ENCODE measurements at places on chromosomes 4 and X.
A peak's percentile ranks its signal among the peaks of the same experiment; 100 is the strongest.

- no peak for DNase-seq
Measured at GRCh38 chr4:26207631-26208030, 113.2 kb upstream of the RBPJ start.

- no peak for DNase-seq
Measured at GRCh38 chrX:155028877-155029291, 2.2 kb downstream of the FUNDC2 start.

- no peak for DNase-seq
Measured at GRCh38 chrX:1031521-1032430, 180.7 kb downstream of the CRLF2 start.

DNA sequence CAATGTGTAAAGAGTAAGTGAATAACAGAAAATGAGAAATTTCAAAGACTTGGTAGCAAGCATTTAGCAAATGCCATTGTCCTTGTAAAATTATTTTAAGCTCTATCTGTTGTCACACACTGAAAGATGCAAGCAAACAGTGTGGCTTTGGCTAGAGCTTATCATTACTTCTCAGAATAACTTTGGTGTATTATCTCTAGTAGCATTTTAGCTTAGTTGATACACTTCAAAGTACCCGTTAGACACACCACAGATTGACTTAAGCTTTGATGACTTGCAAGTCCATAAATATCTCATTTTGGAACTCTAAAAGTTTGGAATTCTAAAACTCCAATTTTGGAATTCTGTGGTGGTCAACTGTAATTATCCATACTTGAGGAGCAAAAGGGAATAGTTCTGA, 98.6 kb downstream of the PDLIM5 start:
- DNase-seq, result no peak

GRCh38 chr4:823176-823760, 2.7 kb downstream of the CPLX1 start:
- no peak for DNase-seq

- DNase-seq, result no peak
Measured at GRCh38 chrX:49177338-49177833, 5.7 kb downstream of the PLP2 start.

GRCh38 chrX:74922922-74923543, 2.2 kb downstream of the NEXMIF start:
- no peak for DNase-seq

- no peak for DNase-seq
Measured at GRCh38 chr4:1821679-1822567, 28.8 kb downstream of the FGFR3 start.

- no peak for DNase-seq
Measured at GRCh38 chrX:133559909-133560308, 144.6 kb upstream of the GPC4 start.

- no peak for DNase-seq
Measured at GRCh38 chr4:90718931-90719330, 591.7 kb downstream of the CCSER1 start.

- no peak for DNase-seq
Measured at GRCh38 chr4:149630064-149630463, 185.6 kb downstream of the IQCM start.

DNA sequence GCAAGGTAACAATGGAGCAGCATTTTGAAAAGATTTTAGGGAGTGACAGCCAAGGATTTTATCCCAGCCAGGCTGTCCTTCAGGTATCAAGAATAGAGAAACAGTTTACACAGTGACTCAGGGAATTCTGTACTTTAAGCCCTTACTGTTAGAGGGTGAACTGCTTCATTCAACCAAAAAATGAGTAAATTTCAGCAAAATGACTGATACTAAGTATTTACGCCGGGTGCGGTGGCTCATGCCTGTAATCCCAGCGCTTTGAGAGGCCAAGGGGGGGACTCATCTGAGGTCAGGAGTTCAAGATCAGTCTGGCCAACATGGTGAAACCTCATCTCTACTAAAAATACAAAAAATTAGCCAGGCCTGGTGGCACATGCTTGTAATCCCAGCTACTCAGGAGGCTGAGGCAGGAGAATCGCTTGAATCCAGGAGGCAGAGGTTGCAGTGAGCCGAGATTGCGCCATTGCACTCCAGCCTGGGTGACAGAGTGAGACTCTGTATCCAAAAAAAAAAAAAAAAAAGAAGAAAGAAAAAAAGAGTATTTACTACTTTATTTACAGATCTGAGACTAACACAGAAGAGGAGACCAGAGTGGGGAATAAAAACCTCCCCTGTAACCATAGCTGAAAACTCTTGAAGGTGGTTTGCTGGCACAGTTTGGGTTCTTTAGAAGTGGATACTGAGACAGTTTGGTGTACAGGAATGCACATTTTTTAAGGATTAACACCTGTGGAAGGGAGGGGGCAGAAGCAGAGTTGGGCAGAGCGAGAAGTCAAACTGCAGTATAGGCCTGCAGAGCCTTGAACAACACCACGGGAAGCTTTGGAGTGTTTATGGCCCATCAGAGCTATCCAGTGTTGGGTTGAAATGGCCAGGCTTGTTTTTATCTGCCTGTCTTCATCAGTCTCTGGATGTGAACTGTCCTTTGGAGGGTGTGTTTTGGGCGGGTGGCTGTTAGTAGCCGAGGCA, 40.5 kb downstream of the TMEM131L start:
- DNase-seq, result no peak

GRCh38 chr4:177380730-177381287, 61.4 kb downstream of the AGA start:
- no peak for DNase-seq

DNA sequence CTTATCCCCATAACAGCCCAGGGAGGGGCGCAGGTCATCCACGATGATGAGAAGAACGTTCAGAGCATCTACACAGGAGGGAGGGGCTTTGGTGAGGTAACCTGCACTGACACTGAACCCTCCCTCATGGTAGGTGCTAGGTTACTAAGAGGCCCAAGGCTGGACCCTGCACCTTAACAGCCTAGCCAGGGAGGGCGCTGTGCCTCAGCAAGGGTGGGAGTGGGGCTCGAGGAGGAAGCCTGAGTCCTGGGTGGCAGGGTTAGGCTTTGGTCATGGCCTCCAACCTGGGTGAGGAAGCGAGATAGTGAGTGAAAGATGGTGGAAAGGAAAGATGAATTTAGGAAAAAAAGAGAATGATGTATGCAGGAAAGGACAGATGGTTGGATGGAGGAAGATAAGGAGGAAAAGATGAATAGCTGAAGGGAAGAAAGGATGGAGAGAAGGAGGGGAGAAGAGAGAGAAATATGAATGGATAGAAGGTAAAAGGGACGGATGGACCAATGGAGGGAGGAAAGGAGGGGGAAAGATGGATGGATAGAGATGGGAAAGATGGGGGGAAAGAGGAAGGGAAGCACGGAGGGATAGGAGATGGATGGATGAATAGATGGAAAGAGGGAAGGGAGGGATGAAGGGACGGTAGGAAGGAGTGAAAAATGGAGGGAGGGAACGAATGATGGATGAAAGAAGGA, 736 bp downstream of the IDS start:
- peak; percentile 51 for DNase-seq

- no peak for DNase-seq
Measured at GRCh38 chrX:8323356-8323755, 141.3 kb upstream of the VCX3B start.

DNA sequence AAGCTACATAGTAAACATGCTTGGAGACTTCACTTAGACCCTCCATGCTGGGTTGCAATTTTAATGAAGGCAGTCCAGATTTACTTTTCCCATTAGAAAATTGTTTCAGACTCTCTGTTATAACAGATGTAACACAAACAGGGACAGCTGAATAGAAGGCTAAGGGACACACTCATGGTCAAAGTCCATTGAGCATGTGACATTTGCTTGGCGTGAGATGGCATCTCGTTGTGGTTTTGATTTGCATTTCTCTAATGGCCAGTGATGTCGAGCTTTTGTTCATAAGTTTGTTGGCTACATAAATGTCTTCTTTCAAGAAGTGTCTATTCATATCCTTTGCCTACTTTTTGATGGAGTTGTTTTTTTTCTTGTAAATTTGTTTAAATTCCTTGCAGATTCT, 358.2 kb upstream of the CLNK start:
- no peak for DNase-seq

- peak; percentile 63 for DNase-seq
Measured at GRCh38 chrX:41384051-41384705, 50.2 kb downstream of the DDX3X start.

DNA sequence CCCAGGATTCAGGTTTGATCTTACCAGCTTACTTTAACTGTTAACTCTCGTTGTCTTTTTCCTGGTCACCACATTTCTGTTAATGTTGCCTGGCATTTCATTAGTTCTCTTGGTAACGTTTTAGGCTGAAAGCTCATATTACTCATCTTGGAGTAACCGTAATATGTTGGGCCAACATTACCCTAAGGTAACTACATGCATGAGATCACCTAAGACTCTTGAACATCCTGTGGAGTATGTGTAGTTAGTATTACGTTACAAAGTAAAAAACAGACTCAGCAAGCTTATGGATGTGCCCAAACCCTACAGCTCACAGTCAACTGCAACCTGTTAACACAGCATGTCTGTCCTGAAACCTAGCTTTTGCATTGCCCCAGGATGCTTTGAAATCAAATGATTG, 203.3 kb upstream of the HS3ST1 start:
- no peak for DNase-seq

DNA sequence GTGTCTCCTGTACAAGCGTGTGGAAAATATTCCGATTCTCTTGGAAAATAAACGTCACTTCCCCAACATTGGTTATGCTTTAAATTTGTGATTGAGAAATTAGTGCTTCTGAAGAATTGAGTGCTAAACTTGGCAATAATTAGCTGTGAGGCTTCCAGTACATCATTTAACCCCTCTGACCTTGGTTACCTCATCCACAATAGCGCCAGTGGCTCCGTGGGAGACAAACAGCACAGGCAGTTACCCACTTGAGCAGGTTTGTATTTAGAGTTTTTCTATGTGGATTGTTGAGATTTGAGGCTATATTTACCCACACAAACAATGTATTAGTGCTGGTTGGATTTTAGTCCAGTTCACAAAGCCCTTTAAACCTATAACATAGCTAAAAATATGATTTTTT, 476.5 kb downstream of the NKX6-1 start:
- no peak for DNase-seq

- DNase-seq, result no peak
Measured at GRCh38 chr4:101083131-101083530, 264.2 kb downstream of the PPP3CA start.

DNA sequence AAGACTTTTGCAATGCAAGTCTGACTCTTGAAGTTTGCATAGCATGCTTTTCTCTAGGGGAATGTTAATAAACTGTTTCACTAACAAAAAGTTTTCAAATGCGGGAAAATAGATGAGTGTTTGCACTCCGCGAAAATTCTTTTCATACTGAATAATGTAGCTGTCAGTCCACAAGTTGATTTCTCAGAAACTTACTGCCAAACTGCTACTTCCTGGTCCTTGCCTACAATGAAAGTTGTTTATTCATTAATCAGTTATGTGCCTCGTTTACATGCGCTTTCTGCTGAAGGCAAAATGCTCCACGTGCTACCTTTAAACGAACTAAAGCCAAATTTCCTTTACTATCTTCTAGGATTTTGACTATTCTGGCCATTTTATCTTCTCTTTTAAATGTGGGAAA, 166.2 kb downstream of the MAGEB17 start:
- no peak for DNase-seq

DNA sequence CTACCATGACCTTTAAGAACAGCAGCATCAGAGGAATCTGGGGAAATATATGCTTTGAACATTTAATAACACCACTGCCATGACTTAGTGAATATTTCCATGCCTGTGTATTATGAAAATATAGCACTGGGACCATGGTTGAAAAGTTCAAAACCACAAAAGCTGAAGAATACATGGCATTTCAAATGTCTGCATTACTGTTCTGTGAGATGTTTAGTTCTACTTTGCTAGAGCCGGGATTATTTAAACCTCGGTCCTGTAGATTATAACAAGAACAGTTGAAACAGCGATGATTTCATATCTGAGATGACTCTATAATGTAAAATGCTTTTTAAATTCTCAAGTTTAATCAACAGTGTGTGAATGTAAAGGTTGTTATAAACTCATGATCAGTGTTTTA, 126.7 kb upstream of the AGA start:
- no peak for DNase-seq

DNA sequence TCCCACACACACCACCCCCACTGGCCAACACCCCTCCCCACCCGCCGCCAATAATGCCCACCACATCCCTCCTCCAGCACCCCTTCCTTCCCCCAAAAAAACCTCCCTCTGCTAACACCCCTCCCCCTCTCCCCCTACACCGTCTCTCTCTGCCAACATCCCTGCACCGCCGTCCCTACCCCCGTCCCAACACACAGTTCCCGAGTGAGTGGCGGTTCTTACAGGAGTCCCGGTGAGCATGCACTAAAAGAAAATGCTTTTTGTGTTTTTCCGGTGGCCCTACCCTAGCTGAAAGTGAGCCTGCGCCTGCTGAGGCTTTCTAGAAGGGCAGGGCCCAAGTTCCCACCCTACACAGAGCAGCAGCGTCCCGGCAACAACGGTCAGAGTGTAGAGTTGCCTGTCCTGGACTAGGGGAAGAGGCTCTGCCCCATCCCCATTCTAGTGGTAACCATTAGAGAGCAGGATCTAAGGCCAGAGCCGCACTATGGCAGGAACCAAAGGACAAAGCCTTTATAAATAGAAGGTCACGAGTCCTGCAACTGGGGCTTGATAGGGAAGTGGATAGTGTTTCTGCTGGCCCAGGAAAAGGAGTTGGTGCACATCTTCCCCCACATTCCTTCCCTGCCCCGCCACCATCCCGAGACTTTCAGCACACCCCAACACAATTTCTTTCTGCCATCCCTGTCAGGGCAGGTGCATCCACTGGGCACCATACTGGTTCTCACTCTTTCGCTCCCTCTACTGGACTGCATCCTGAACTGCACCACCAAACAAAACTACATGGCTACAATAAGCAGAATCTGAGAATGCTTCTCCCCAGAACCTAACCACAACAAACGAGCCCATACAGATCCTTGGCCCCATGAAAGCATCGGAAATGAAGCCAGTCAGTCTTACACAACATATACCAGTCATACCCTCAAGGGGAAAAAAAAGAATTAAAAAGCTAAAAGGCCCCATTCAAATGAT, 78.1 kb upstream of the PAGE3 start:
- no peak for DNase-seq

- no peak for DNase-seq
Measured at GRCh38 chr4:87057835-87058355, 123.1 kb downstream of the AFF1 start.
